ENCODE measurements at places on chromosomes 12 and 14.
A peak's percentile ranks its signal among the peaks of the same experiment; 100 is the strongest.

GRCh38 chr12:15590180-15590826 lies 198.9 kb downstream of the EPS8 start:
- DNase-seq, result peak; percentile 87

GRCh38 chr14:52106840-52107239 lies 38.0 kb upstream of the NID2 start:
- DNase-seq, result no peak

DNA sequence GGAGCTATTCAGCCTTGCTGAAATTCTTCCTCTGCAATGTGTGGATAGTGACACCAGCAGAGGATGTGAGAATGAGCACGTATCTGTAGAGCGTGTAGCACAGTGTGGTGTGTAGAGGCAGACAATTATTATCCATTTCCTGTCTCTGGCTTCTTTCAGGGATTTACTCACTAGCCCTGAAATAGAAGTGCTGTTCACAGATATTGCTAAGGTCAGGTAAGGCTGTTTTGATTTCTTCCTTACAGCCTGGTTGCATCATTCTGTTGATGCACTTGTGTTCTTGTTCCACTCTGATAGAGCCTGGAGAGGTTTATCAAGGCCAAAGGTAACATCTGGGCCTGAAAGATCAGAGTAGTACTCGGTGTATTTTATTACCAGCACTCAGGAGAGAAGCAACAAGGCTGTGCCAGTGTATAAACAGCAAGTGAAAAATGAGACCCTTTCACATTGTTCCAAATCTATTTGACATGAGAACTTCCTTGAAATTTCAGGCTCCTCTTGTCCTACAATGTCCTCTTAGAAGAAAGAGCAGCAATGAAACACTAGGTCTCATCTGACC lies 16.7 kb downstream of the ARG2 start:
- DNase-seq, result no peak

- peak; percentile 7 for DNase-seq
Measured at GRCh38 chr12:71838676-71839075, 883 bp upstream of the TBC1D15 start.

- no peak for DNase-seq
Measured at GRCh38 chr14:70901269-70901668, 6.0 kb upstream of the PCNX1 start.

DNA sequence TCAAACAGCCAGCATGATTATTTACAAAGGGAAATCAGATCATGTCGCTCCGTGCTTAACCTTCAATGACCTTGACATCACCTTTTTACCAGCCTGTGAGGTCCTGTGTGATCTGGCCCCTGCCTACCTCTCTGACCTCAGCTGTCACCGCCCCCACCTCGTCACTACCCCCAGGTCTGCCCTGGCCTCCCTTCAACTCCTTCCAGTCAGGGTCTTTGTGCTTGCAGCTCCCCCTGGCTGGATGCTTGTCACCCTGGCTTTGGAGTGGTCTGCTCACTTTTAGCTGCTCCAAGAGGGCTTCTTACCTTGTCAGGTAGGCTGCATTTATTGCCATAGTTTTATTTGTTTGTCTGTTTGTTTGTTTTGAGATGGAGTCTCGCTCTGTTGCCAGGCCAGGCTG lies 8.2 kb upstream of the MAX start:
- no peak for DNase-seq

- no peak for DNase-seq
Measured at GRCh38 chr12:122489038-122489437, 11.7 kb downstream of the ZCCHC8 start.

DNA sequence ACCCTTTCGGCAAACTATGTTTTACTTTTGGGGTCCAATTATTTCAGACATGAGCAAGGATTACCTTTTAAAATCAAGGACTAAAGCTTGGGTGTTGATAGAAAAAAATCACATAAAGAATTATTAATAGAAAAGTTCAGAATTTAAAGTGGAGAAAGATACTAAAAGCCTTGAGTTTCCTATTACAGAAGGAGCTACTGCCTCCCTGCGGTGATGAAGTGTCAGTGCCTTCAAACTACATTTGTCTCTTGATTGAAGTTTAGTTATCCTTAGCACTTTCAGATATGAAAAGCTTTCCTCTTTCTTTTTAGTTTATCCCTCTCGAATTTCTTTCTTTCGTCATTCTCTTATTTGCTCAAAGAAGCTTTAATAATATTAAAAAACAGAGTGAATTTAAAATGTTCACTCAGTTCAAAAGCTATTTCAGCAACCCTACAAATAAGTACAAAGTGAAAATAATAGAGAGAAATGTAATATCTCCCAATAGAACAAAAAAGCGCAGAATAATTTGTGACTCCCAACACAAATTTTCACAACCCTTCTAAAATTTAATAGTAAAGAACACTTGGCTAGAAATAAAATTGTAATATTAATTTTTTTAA lies 87.6 kb downstream of the SEC23A start:
- DNase-seq, result peak; percentile 75

DNA sequence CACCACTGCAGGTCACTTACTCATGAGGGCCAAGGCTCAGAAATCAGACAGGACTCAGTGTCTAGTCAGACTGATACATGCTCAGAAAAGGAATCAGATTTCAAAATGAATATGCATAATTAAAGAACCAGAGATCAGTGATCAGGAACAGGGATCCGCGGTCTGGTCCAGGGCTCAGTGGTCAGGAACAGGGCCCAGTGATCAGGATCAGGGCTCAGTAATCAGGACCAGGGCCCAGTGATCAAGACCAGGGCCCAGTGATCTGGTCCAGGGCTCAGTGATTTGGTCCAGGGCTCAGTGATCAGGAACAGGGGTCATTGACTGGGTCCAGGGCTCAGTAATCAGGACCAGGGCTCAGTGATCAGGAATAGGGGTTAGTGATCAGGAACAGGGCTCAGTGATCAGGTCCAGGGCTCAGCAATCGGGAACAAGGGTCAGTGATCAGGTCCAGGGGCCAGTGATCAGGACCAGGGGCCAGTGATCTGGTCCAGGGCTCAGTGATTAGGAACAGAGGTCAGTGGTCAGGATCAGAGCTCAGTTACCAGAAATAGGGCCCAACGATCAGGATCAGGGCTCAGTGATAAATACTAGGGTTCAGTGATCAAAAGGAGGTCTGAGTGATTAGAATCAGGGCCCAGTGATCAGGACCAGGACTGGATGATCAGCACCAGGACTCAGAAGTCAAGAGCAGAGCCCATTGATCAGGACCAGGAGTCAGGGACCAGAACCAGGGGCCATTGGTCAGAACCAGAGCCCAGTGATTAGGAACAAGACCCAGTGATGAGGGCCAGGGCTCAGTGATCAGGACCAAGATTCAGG lies 175.3 kb downstream of the TMEM121 start:
- DNase-seq, result no peak

DNA sequence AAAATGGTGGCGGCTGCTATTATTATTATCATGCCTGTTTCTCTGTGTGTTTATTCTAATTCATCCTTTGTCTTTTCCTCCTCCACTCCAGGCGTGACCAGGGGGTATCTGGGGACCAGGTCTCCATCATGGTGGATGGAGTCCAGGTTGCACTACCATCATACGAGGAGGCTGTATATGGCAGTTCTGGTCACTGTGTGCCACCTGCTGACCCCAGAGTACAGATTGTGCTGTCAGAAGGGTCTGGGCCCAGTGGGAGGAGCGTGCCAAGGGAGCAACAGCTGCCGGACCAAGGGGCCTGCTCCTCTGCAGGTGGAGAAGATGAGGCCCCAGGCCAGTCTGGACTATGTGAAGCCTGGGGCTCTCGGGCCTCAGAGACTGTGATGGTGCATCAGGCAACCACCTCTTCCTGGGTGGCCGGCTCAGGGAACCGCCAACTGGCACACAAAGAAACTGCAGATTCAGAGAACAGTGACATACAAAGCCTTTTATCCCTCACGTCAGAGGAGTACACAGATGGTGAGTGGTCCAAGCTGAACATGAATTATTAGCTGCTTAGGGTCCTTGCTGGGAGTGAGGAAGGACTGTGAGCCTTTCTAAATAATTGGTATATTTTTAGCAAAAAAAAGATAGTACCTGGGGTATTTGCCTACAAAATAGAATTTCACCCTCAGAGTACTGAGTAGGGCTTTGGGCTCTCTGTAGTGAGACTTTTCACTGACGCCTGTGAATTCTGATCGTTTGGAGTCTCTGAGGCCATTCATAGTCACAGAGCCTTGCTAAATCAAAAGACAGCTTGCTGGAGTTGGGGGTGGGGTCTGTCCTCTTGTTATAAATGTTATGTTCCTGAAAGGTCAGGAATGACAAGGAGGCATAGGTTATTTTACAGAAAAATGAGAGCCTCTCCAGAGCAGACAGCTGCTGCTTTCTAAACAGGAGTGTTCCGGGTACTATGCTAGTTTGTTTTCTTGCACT lies 58.1 kb upstream of the SRSF5 start:
- peak; percentile 83 for DNase-seq

DNA sequence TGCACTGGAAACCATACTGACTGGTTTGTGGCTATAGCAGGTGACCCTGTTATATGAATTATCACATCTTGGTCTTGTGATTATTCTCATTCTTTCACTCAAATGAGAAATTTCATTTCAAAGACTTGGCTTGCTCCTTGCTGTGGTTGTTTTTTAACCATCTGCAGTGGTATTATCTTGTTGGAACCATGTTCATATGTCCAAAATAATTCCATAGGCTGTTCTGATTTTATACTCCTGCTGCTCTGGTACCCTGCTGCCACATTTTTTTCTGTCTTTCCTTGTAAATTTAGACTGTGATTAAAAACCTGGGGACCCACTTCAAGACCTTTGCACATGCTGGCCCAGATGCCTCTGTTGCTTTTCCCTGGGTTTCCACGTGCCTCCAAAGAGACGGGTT lies 190.2 kb downstream of the TMEM117 start:
- no peak for DNase-seq

DNA sequence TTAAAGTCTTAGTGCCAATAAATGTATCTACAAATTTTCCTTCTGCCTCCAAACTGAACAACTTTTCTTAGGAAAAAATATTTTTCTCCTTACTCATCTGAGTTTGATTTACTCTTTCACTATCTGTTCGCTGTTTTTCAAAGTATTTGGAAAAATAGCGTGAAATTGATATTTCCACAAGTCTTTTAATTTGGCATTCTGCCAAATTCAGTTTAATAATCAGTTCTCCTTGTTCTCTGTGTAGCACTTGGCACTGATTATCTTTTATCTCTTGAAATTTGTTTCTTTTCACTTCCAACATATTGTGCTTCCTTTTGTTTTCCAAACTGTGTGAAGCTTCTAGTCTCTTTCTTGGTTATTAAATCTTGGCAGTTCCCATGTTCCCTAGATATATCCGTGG lies 559.8 kb downstream of the RPL10L start:
- peak; percentile 2 for DNase-seq

DNA sequence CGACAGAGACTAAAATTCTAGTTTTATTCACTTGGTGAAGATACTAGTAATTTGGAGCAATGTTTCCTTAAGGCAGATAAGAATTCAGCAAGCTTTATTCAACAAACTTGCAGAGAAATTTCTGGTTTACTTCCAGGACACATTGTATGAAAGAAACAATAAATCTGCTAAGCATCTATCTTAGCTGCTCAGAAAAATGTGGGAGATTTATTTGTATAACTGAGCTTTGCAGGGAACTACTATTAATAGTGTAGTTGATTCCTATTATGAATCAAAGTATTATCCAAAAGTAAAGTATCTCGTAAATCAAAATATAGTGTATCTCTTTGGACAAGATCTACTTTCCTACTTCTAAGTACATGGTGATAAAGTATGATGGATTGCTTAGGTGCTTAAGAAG lies 239.4 kb upstream of the TMTC1 start:
- DNase-seq, result no peak

- DNase-seq, result no peak
Measured at GRCh38 chr14:55450987-55451386, 10.6 kb upstream of the TBPL2 start.

DNA sequence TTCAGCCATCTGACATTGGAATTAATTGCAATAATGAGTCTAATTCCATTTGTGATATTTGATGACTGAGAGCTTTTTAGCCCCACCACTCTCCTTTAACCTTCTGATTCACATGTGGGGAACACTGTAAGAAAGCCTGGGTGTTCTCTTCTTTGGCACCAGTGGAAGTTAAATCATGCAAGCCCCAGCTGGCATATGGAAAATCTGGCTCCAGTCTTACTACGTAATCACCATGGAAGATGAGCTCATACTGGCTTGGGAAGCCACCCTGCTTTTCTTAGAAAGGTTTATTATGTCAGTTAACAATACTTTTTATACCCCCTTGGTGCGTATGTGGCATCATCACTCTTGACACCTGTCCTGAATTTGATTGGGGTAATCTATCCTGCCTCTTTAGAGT lies 479.3 kb downstream of the SLC16A7 start:
- peak; percentile 2 for DNase-seq

GRCh38 chr12:75479963-75480461 lies 543 bp upstream of the GLIPR1 start:
- no peak for DNase-seq

GRCh38 chr14:96688629-96689028 lies 108.6 kb upstream of the VRK1 start:
- no peak for DNase-seq

All from eye (tissue), 1 donor.